CD4-positive, alpha-beta T cell treated with Interleukin-6 for 4 hours (primary cell): ENCODE measurements at places on chromosomes 11 and 22.

- no peak for DNase-seq
These were observed 43.2 kb upstream of the VPREB1 start for GRCh38 chr22:22201185-22201929.

GRCh38 chr11:2837096-2837601, 48.4 kb downstream of the CDKN1C start:
- DNase-seq = no peak

- DNase-seq = peak; percentile 9
These were observed 2.0 kb upstream of the KCNJ1 start for GRCh38 chr11:128868841-128869671.

DNA sequence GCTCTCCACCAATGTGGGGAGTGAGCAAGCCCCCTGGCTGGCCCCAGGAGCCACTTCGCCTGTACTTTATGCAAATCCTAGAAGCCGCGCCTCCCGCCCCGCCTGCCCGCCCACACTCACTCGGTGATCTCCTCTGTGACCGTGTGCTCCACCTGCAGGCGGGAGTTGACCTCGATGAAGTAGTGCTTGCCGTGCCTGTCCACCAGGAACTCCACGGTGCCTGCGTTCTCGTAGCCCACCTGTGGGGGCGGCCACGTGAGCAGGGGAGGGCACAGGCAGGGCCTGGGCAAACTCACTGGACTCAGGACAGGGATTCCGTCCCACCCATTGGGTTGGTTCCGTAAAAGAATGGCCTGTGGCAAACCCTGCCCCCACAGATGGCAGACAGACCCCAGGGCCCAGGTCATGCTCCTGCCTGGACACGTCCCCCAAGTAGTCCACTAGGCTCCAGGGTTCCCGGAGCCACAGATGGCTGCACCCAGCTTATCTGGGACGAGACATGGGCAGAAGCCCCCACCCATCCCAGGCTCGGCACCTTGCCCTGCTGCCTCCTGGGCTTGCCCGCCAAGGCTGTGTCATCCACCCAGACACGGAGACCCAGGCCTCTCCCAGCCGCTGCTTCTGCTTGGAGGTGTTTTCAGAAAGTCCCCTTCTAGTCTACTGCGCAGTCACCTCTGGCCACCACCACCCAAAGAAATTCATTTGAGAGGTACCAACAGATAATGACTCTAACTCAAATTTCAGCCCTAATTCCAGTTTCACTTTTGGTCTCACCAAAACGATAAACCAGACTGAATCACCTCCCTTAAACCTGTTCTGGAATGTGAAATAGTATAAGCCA, 12.1 kb downstream of the LRFN4 start:
- DNase-seq = peak; percentile 82

DNA sequence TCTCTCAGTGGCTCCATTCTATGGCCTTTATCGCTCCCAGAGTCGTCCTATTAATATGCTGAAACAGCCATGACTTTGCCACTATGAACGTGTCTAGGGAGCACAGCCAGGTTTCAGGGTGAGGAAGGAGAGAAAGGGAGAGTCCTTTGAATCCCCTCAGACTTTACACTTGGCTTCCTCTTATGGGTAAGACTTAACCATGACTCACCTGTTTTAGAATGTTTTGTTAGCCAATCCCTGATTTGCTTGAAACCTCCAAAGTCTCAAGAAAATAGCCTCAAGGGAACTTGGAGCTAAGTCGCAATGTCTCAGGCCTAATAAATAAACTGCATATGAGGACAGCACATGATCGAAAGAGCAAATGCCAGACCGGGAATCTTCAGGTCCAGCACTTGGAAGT, 131.2 kb upstream of the RCN1 start:
- DNase-seq = no peak

DNA sequence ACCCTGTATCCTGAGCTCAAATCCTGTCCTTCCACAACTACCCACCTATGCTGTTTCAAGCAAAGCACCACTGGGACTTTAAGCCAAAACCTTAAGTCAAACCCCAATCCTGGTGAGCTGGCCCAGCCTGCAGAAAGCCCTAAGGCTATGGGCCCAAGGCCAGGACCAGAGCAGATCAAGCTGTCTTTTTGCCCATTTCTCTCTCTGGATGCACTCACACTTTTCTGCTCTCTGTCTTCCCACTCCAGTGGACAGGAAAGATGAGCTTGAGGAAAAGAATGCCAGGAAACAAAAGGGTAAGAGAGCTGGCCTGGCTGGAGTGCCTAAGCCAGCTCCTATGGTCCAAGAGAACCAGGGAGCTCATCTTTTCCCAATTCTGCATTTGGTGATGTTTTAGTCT, 284.3 kb upstream of the ISX start:
- no peak for DNase-seq

- DNase-seq = no peak
These were observed 535.5 kb upstream of the B3GAT1 start for GRCh38 chr11:134947556-134947955.

DNA sequence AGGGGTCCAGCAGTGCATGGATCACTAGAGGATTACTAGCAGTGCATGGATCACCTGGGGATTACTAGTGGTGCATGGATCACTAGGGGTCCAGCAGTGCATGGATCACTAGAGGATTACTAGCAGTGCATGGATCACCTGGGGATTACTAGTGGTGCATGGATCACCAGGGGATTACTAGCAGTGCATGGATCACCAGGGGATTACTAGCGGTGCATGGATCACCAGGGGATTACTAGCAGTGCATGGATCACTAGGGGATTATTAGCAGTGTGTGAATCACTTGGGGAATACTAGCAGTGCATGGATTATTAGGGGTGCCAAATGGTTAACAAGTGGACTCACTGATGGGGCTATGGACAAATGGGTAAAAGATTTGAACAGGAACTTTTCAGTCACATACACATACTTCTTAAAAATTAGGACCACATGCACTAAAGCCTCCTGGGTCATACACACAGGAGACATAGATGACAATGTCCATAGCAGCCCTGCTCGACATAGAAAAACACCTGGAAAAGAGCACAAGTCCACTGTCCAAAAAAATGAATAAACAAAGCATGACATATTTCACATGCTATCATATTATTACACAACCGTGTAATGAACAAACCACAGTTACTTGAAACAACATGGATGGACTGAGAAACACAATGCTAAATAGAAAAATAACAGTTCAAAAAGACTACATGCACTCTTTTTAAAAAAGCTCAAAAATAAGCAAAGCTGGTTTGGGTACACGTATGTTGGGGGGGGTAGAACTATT, 109.8 kb downstream of the CD44 start:
- no peak for DNase-seq

- no peak for DNase-seq
These were observed 62.5 kb upstream of the SUSD2 start for GRCh38 chr22:24118689-24119384.

DNA sequence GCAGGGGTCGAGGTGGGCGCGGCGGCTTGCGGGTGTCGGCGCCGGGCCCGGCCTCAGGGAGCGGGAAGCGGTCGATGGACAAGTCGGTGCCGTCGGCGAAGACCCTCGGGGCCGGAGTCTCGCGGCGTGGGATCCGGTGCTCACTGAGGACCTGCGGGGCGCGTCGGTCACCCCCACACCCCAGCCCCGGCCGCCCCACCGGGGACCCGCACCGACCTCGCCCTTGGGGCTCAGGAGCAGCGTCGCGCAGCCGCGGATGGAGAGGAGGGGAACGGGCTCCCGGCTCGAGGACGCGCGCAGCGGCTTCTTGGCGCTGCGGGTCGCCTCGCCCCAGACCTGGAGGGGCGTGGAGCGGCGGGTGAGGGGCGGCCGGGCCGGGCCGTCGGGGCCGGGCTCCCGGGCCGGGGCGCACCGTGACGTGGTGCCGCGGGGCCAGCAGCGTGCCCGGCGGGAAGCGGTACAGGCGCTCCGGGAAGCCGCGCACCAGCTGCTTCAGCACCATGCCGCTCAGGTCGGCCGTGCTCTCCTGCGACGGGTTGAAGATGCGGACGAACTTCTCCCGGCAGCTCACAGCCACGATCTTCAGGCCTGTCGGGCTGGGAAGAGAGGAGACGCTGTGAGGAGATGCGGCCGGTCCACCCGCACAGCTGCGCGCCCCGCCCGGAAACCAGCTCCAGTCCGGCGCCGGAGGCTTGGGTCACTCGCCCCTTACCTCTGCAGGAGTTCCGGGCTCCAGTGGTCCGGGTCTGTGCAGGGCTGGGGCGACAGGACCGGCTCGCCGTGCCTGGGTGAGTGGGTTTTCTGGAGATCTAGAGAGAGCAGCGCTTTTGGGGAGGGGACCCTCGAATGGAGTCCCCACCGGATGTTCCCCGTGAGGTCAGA, 4.5 kb downstream of the LMNTD2 start:
- peak; percentile 45 for DNase-seq

GRCh38 chr11:68488623-68489022, 28.1 kb downstream of the PPP6R3 start:
- no peak for DNase-seq

GRCh38 chr11:46902694-46903093, 15.7 kb downstream of the LRP4 start:
- DNase-seq = no peak

GRCh38 chr11:74980634-74981033, 8.1 kb upstream of the NEU3 start:
- DNase-seq = no peak
